ENCODE measurements at places on chromosomes 2 and 18.
A peak's percentile ranks its signal among the peaks of the same experiment; 100 is the strongest.

GRCh38 chr2:182432051-182432450, 5.2 kb upstream of the PDE1A start:
- H3K4me1 ChIP-seq: no peaks in the 10 kb centered on the region
- no peak overlapping the region for H3K27ac ChIP-seq
- H3K27me3 ChIP-seq: no peaks in the 10 kb centered on the region
- H3K4me3 ChIP-seq: no peak overlapping the region

DNA sequence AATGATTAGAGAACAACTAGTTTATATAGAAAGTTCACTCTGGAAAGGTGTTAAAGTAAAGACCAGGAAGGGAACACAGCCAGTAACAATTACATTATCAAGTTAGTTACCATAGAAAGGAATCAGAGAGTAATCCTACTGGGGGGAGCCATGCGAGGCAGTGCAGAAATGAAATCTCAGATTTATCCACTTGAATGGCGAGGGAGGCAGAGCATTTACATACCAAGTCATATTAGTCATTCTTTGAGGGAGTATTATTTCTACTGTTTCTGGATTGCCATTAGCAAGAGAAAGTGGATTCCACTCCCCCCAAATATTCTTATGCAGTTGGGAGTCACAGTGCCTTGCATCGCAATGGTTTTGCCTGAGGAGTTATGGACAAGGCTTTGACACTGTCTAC, 472.7 kb upstream of the TRIB2 start:
- no peak for DNase-seq
- no peak overlapping the region for H3K4me3 ChIP-seq
- H3K4me1 ChIP-seq: no peaks in the 10 kb centered on the region

DNA sequence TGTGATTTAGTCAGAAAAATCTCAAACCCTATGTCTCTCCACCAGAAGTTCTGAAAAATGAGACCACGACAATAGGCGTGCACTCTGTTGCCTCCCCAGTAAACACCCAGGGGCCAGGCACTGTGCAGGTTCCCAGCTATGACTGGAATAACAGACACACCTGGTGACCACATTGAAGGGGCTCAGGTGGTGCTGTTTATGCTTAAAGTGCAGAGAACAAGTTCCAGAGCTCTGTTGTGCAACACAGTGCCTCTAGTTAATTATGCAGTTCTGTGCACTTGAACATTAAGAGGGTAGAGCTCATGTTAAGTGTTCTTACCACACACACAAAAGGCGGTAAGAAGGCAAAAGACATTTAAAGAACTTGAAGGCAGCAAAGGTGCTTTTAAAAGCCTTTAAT, 52.6 kb upstream of the AFF3 start:
- no peaks in the 10 kb centered on the region for H3K36me3 ChIP-seq
- H3K27ac ChIP-seq: no peak overlapping the region
- no peaks in the 10 kb centered on the region for H3K4me1 ChIP-seq

DNA sequence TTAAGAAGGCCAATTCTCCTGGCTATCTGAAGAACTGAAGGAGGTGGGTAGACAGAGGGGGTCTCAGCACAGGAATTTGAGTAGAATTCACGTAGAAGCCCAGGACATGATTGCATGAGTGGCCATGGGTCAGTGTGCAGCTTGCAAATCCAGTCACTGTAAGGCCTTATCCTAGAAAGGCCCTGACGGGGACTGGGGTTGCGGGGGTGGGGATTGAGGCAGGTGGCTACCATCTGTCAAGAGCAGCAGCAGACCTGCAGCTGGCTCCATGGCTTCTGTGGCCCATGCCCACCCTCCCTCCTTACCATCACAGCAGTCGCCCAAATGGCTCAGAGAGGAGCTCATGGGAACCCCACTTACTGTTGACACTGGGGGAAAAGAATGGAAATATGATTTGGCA, 34.6 kb upstream of the SLC14A1 start:
- H3K4me1 ChIP-seq: peaks cover 64% of the 10 kb centered on the region
- H3K27ac ChIP-seq: peak overlapping the region; percentile 69
- H3K27me3 ChIP-seq: no peaks in the 10 kb centered on the region
- H3K36me3 ChIP-seq: no peaks in the 10 kb centered on the region

GRCh38 chr18:10842371-10842770, 307.0 kb downstream of the PIEZO2 start:
- no peak overlapping the region for H3K27ac ChIP-seq
- no peak overlapping the region for H3K4me3 ChIP-seq
- H3K36me3 ChIP-seq: no peaks in the 10 kb centered on the region
- H3K27me3 ChIP-seq: peaks cover 3% of the 10 kb centered on the region

DNA sequence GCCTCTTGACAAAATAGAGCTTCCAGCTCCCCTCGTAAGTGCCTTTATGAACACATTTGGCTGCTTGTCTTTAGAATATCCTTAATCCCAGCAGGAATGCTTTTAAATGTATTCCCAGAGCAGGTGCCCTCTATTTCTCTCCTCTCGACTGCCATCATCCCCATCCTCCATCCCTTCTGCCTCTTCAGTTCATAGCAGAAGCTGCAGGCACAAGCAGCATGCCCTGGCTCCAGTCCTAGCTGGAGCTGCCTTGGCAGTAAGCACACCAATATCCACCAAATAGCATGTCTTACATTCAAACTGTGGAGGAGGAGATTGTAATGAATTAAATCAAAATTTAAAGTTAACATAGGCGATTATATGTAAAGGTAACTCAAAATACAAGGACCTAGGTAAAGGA, 891.3 kb upstream of the SLC39A10 start:
- no peak for DNase-seq
- no peaks in the 10 kb centered on the region for H3K27me3 ChIP-seq
- no peak overlapping the region for H3K27ac ChIP-seq

- H3K4me3 ChIP-seq: no peak overlapping the region
- DNase-seq: no peak
- no peaks in the 10 kb centered on the region for H3K36me3 ChIP-seq
- no peak overlapping the region for H3K27ac ChIP-seq
Measured at GRCh38 chr2:238286551-238286950, 1.9 kb downstream of the PER2 start.

GRCh38 chr2:100780203-100781008, 39.5 kb upstream of the NPAS2 start:
- H3K27me3 ChIP-seq: no peaks in the 10 kb centered on the region
- no peak for DNase-seq
- H3K4me1 ChIP-seq: no peaks in the 10 kb centered on the region
- H3K4me3 ChIP-seq: no peak overlapping the region
- H3K36me3 ChIP-seq: no peaks in the 10 kb centered on the region

DNA sequence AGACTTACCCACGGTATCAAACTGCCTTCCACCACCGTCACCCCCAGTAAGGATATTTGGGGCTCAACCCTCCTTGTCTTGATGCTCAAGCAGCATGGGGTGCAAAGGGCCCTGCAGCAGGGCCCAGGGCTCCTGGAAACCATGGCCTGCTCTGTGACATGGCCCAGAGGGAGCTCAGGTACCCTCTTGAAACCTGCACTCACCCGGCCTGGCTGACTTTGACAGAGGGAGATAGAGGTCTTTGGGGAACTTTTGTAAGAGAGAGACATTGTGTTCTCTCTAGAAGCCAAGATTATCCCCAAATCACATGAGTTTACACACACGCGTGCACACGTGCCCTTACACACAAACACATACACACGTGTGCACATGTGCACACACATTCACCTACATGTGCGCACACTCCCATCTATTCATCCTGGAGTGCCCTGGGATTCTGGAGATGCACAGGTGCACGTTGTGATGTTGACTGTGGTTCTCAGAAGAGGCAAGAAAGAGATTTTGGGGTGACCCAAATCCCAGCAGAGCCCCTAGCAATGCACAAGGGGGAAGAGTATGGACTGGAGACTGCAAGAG, 19.6 kb upstream of the KCNK3 start:
- peaks cover 55% of the 10 kb centered on the region for H3K27me3 ChIP-seq
- no peaks in the 10 kb centered on the region for H3K36me3 ChIP-seq
- DNase-seq: no peak
- H3K27ac ChIP-seq: no peak overlapping the region
- no peaks in the 10 kb centered on the region for H3K4me1 ChIP-seq

DNA sequence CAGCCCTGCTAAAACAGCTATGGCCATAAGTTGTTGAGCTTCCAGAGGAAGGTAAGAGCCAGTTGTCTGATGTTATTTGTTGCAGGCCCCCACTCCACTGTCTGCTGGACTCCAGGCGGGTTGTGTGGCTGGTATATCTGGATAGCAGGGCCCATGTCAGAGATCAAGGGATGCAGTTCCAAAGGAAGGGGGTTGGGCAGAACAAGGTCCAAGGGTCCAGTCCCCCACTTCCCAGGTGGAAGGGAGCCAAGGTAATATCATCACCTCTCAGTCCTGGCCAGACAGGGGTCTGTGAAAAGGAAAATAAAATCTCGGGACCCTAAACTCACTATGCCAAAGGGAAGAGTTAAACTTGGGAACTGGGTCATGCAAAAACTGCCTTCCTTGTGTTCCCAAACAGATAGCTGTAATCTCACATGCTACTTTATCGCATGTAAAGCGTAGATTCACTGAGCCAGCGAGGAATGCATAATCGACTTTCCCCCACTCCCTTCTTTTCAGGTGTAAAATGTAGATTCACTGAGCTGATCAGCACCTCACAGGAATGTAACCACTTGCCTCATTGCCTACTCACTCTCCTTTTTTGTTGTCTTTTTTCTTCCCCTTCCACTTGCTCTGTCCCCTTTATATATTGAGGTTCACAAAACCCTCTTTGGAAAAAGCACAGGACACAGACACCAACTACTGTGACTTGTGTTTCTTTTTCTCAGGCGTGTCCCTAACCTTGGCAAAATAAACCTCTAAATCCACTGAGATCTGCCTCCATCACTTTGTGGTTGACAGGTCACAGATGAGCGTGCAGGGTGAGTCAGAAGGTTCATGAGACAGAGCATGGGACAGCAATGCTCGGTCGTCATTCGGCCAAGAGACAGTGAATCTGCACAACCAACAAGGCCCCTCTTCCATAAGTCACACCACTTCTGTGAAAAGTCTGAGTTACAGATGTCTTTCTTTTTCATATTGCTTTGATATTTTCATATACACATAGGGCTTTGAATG, 255.3 kb upstream of the SIX2 start:
- peaks cover 13% of the 10 kb centered on the region for H3K27me3 ChIP-seq
- no peaks in the 10 kb centered on the region for H3K36me3 ChIP-seq
- H3K4me3 ChIP-seq: no peak overlapping the region
- no peak overlapping the region for H3K27ac ChIP-seq
- DNase-seq: no peak

GRCh38 chr18:79117385-79117784, 48.2 kb downstream of the ATP9B start:
- no peaks in the 10 kb centered on the region for H3K27me3 ChIP-seq
- no peak overlapping the region for H3K4me3 ChIP-seq
- peaks cover 21% of the 10 kb centered on the region for H3K36me3 ChIP-seq
- no peak for DNase-seq

GRCh38 chr2:27712522-27712921, 48.8 kb downstream of the SLC4A1AP start:
- DNase-seq: no peak
- H3K27ac ChIP-seq: no peak overlapping the region
- H3K27me3 ChIP-seq: peaks cover 23% of the 10 kb centered on the region
- no peak overlapping the region for H3K4me3 ChIP-seq

- no peak for DNase-seq
- H3K4me1 ChIP-seq: peaks cover 26% of the 10 kb centered on the region
- no peak overlapping the region for H3K4me3 ChIP-seq
- H3K27me3 ChIP-seq: no peaks in the 10 kb centered on the region
- H3K27ac ChIP-seq: no peak overlapping the region
- H3K36me3 ChIP-seq: peaks cover 5% of the 10 kb centered on the region
Measured at GRCh38 chr18:13513481-13513880, 212.9 kb downstream of the FAM210A start.

DNA sequence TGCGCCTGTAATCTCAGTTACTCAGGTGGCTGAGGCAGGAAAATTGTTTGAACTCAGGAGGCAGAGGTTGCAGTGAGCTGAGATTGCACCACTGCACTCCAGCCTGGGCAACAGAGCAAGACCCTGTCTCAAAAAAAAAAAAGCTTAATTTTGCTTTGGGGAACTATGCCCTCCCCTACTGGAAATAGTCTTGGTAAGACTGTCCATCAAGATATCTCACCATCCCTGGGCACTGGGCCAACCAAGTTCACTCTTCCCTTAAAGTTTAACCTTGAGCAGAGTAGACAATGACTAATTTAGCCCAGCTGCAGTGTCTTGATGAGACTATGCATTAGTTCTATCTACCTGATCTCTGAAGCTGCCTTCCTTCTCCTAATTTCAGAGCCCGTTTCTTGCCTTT, 44.7 kb downstream of the ASXL2 start:
- peaks cover 9% of the 10 kb centered on the region for H3K4me1 ChIP-seq
- DNase-seq: no peak

DNA sequence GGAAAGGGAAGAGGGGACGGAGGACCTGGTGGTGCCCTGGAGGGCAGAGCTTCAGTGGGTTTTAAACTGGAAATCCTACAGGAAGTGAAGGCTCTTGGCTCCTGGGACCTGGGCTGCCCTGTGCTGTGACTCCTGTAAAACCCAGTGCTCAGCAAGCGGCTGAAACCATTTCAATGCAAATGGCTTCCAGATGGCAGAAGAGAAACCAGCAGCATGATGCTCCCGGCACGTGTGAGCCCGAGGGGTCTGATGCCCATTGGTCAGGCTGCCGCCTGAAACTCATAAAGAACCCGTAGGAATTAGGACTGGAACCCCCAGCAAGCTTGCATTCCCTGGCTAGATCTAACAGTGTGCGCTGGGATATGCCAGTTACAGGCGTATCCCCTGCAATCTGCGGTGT, 109.2 kb upstream of the THOC1 start:
- no peaks in the 10 kb centered on the region for H3K27me3 ChIP-seq
- no peak for DNase-seq
- no peaks in the 10 kb centered on the region for H3K4me1 ChIP-seq
- no peak overlapping the region for H3K27ac ChIP-seq
- no peaks in the 10 kb centered on the region for H3K36me3 ChIP-seq
- no peak overlapping the region for H3K4me3 ChIP-seq

GRCh38 chr2:215413974-215414373, 21.9 kb downstream of the FN1 start:
- no peak overlapping the region for H3K27ac ChIP-seq
- H3K27me3 ChIP-seq: peaks cover 9% of the 10 kb centered on the region
- no peaks in the 10 kb centered on the region for H3K36me3 ChIP-seq
- DNase-seq: no peak

- H3K36me3 ChIP-seq: no peaks in the 10 kb centered on the region
- H3K27me3 ChIP-seq: no peaks in the 10 kb centered on the region
- H3K27ac ChIP-seq: no peak overlapping the region
- H3K4me3 ChIP-seq: no peak overlapping the region
- no peaks in the 10 kb centered on the region for H3K4me1 ChIP-seq
Measured at GRCh38 chr18:32380559-32380958, 90.1 kb downstream of the GAREM1 start.

Measured in T-cell (primary cell).